NCI-H2171 (cell line): ENCODE measurements at places on chromosomes 12 and 14.

GRCh38 chr12:4190366-4191063, 83.0 kb upstream of the CCND2 start:
- no peak for DNase-seq

- no peak for DNase-seq
Measured at GRCh38 chr14:24258548-24259265, 4.3 kb downstream of the TGM1 start.

GRCh38 chr12:131907379-131908091, 13.1 kb downstream of the ULK1 start:
- DNase-seq: no peak

DNA sequence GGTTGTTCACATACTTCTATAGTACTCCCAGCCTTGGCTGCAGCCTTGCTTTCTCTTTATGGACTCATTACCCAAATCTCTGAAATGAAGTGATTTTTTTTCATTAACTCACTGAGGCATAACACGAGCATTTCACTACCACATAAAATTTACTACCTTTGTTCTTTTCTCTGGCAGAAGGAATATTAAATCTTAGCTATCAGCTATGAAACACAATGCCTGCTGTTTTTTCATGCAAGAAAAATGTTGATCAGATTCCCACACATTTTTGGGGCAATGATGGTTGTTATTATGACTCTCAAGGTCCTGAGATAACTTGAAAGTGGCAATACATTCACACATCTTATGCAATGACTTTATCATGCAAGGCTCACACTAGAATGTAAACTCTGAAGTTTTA, 225.3 kb upstream of the ATP2B1 start:
- no peak for DNase-seq

DNA sequence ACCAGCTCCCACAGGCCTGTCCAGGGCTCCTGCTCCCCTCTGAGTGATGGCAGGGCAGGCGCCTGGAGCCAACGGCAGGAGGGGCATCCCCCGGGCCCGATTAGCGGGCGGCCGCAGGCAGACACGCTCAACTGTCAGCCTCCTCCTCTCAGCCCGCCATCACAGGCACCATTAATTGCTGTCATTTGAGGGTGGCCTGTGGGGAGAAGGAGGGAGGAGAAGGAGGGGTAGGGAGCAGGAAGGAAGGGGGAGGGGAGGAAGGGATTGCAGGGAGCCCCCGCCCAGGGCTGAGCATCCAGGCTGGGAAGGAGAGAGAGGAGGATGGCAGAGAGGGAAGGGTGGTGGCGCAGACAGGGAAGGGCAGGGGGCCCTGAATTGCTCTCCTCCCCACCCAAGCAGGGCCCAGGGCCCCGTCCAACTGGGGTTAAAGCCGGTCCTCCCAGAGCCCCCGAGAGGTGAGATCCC, 36.1 kb downstream of the NCOR2 start:
- peak; percentile 72 for DNase-seq

DNA sequence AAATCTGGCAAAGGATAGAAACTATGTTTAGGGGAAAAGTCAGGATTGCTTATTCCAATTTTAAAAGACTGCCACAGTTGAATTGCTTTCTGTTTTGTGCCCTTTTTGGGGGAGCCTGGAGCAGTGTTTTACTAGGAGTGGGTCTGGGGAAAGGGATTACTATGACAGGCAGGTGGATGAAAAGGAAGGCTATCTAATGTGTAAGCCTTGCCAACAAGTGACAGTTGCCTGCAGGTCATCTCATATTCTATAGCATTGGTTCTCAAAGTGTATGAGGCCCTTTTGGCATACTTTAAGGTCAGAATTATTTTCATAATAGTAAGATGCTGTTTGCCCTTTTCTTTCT, 4.1 kb downstream of the EID3 start:
- no peak for DNase-seq
